Stimulated activated naive CD4-positive, alpha-beta T cell (primary cell): ENCODE measurements at places on chromosomes 5 and 9.
A peak's percentile ranks its signal among the peaks of the same experiment; 100 is the strongest.

- DNase-seq = peak; percentile 79
These were observed 18.7 kb upstream of the RNF130 start for GRCh38 chr5:180090098-180090768.

DNA sequence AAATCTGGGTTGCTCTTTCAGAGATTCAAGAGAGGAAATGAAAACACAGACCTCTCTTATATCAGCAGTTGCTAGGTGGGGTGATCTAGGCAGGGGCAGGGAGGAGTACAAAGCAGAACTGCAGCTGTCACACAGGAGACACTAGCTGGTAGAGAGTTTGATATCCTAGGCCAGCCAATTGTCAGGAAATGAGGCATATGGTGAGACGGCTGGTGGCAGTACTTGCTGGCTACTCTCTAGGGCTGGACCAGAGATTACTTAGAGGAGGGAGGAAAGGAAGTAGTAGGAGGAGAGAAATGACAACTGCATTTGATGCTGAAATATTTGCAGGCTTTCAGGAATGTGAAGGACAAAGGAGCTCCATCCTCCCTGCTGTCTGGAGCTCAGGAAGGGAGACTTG, 113.8 kb downstream of the TRIM32 start:
- DNase-seq = no peak

GRCh38 chr5:168422431-168422830, 63.8 kb upstream of the RARS1 start:
- DNase-seq = no peak

DNA sequence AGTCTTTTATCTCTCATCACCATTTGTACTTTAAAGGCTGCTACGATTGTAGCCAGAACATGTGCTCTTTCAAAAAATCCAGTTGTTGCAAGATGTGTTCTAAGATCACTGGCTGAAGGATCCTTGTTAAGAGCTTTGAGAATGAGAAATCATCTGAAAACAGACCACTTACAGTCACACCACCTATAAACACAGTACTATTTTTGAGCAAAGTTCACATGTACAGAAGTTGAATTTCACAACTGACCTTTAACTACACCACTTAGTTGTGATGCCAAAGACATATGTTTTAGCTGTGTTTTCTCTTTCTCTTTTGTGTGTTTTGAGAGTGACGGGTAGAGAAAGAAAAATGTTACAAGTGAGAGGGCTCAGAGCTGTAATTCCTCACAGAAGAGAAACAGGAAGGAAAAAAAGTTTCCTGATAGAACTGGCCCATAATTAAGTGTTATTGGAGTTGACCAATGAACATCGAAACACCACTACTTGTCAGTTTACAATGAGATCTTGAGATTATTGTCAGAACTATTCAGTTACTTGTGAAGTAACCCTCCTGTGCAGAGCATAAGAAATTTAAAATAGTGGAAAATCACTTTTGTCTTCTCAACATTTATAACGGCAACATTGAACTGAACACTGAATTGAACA, 245.4 kb downstream of the MLLT3 start:
- no peak for DNase-seq

- DNase-seq = no peak
These were observed 59.4 kb upstream of the UBTD2 start for GRCh38 chr5:172342918-172343317.

GRCh38 chr5:122463221-122463620, 151.2 kb downstream of the SNCAIP start:
- no peak for DNase-seq

DNA sequence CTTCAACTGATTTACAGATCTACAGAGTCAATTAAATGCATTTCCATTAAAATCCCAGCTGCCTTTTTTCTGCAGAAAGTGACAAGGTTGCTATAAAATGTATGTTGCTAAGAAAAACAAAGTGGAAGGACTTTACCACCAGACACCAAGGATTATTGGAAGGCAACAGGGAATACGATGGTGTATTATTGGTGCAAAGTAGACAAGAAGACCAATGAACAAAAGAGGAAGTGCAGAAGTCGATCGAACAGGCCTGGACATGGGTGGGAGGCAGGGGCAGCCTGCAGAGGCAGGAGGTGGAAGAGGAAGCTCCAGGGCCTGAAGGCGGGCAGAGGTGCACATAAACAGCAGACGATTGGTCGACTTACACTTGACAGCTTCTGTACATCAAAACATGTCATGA, 10.6 kb upstream of the SLC6A19 start:
- no peak for DNase-seq

DNA sequence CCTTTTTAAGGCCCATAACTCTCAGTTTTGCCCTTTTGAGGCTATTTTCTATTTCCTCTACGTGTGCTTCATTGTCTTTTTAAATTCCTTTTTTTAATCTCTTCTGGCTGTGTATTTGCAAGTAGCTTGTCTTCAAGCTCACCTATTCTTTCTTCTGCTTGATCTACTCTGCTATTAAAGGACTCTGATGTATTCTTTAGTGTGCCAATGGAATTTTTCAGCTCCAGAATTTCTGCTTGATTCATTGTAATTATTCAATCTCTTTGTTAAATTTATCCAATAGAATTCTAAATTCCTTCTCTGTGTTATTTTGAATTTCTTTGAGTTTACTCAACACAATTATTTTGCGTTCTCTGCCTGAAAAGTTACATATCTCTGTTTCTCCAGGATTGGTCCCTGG, 178.7 kb downstream of the FAM170A start:
- DNase-seq = no peak

- DNase-seq = no peak
These were observed 148.4 kb upstream of the NFIL3 start for GRCh38 chr9:91572044-91572443.

DNA sequence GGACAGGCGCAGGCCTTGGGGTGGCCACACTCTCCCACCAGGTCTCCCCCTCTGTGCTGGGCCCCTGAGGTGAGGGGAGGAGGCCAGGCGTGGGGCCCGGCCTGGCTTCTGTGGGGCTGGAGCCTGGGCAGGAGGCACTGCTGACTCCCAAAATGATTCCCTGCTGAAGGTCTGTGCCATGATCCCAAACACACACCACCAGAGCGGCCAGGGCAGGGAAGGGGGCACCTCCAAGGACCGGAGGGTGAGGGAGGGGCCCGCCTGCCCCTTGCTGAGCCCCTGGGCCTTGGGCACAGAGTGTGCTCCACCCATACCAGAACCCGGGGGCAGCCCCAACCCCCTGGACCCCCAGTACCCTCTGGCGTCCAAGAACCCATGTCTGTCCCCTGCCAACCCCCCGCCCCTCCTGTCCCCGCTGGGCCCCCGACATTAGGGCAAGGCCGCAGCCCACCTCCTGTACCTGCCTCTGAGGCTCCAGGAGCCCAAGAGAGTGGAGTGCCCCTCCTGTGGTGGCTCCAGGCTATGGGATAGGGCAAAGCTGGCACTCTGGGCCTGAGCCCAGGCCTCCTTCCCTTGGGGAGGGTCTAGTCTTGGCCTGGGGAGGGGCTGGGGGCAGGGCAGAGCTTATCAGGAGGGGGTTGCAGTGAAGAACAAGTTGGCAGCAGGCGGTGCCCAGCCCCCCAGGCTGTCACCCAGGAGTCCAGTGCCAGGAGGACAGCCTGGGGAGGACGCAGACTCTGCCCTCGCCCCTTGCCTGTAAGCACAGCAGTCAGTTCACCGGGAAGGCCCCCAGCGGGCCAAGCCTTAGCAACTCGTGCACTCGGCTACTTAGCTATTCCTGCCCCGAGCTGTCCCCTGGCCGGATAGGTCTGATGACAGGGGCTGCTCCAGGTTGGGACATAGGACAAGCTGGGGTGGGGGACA, 2.6 kb upstream of the EGFL7 start:
- no peak for DNase-seq

DNA sequence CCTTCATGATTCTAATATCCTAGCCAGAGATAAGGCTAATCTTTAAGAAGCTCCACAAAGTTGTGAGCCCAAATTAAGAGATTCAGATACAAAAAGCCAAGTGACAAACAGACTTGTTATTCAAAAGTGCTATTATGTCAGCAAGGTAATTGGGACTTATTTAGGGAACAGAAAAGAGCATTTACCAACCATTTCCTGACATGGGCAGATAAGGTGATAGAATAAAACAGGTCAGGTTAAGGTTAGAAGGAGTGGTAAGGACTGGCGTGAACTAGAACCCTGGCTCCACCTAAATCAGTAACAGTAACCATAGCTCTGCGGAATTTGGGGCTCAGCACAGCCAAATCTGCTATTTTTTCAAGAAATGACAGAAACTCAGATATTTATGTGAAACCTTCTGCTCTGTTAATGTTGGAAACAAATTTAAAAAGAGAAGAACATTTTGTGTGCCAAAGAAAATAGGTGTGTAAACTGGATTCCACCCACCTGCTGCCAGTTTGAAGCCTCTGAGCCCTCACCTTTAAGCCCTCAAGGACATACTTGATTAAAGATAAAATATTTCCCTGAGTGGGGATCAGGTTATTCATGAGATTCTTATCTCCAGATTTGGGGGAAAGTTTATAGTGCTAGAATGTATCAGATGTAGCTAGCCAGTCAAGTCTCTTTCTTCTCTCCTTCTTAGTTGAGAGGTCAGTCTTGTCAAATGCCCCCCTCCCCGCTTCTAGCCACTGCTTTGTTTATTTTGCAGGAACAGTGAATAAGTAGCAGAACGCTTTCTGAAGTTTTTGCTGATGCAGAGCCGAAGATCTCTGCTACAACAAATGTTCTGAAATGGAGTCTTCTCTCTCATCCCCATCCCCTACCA, 10.2 kb upstream of the ERMP1 start:
- DNase-seq = no peak

- no peak for DNase-seq
These were observed at the start of gene GPRIN1 for GRCh38 chr5:176609724-176610434. GPRIN1 (minus strand) TSS chr5:176610156; CDS start chr5:176599834, 10,322 bp downstream.

- no peak for DNase-seq
These were observed 44.1 kb upstream of the SMU1 start for GRCh38 chr9:33120620-33121019.

DNA sequence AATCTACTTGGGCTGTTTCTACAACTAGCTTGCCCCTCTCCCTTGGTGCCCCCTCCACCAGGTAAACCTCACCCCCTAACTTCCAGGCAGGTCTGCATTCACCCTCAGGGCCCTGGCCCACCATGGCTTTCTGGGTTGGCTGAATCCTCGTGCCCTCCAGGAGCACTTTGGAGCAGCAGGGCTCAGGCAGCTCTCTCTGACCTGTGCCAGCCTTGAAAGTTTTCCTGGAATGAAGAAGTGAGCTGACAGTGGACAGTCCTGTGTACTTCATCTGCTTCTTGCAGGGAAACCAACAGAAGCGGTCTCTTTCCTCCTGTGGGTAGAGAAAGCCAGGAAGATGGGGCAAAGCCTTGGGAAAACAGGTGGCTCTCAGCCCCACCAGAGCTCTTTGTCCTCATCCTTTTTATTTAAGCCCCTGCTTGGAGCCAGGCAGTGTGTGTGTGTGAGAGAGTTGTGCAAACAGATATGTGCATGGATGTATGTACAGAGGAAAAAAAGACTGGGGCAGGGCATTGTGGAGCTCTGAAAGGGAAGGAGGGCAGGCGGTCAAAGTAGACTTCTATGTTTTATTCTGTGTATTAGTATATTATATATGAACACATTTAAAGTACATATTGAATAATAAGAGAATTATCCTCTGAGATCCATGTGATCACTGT, 62.3 kb upstream of the SPRY4 start:
- no peak for DNase-seq

- DNase-seq = no peak
These were observed 177.1 kb downstream of the NFIB start for GRCh38 chr9:14136646-14137370.

DNA sequence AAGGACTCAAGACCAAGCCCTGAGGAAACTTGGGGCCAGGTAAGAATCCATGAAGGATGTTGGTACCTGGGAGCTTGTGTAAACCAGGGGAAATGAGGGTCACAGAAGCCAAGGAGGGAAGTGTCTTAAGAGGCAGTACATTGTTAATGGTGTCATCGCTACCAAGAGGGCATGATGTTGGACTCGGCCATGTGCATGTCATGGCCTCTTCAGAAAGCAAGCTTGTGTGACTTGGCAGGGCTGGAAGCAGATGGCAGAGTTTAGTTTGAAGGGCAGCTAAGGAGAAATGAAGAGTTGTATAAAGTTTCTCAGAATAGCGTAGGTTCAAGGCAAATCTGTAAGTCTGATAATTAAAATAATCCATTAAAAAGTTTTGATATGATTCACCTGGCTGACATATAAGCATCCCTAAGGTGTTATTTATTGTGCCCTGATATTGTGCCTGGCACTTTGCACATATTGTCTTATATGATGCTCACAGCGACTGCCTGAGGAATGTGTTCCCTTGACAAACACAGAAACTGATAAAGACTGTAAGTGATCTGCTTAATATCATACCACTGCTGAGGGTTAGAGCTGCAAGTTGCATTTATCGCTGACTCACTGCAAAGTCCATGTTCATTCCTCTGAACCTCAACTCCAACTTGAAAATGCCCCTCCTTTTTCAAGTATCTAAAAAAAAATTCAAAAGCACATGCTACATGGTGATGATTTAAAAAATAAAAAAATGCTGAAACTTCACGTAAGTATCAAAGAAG, 81.3 kb upstream of the PTPN3 start:
- no peak for DNase-seq

- DNase-seq = no peak
These were observed 664 bp upstream of the IGFBPL1 start for GRCh38 chr9:38424918-38425317.

GRCh38 chr5:1734271-1734907, 65.2 kb downstream of the MRPL36 start:
- DNase-seq = no peak

DNA sequence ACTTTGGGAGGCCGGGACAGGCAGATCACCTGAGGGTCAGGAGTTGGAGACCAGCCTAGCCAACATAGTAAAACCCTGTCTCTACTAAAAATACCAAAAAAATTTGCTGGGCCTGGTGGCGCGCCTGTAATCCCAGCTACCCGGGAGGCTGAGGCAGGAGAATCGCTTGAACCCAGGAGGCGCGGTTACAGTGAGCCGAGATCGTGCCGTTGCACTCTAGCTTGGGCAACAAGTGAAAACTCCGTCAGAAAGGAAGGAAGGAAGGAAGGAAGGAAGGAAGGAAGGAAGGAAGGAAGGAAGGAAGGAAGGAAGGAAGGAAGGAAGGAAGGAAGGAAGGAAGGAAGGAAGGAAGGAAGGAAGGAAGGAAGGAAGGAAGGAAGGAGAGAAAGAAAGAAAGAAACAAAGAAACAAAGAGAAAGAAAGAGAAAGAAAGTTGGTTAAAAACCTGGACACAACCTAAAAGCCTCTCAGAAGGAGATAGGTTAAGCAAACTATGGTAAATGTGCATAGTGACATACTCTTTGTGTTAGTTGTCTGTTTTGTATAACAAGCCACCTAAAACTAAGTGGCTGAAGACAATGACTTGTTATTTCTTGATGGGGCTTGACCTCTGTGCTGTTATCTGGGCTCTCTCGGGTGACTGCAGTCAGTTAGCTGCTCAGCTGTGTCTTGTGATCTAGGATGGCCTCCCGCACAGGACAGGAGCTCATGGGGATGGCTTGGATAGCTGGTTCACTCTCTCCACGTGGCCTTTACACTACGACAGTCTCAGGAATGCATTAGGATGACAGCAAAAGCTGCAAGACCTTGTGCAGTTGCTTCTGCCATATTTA, 8.0 kb upstream of the MYO10 start:
- DNase-seq = no peak
